ENCODE measurements at places on chromosomes 7 and 10.

DNA sequence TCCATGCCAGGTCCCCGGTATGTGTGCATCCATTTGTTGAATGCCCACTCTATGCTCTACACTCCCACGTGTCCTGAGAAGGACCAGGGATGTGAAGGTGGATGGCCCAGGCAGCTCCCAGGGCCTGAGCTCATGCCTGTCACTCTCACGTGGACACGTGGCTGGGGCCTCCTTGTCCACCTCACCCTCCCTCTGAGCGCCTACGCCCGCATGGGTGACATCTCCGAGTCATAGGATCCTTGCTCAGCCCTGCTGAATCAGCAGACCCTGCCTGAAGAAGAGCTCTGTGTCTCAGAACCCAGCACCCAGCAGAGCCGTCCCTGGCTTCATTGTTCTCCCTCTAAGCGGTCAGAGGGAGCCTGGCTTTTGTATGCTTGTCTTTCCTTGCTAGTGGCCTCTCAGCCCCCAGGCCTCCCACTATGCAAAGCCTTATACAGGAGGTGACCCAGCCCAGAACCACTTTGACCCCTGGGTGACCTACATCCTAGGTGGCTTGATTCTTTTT lies 107.9 kb upstream of the PPIF start:
- DNase-seq, result peak; percentile 49

- DNase-seq, result no peak
Measured at GRCh38 chr7:29956487-29956836, 33.1 kb downstream of the SCRN1 start.

DNA sequence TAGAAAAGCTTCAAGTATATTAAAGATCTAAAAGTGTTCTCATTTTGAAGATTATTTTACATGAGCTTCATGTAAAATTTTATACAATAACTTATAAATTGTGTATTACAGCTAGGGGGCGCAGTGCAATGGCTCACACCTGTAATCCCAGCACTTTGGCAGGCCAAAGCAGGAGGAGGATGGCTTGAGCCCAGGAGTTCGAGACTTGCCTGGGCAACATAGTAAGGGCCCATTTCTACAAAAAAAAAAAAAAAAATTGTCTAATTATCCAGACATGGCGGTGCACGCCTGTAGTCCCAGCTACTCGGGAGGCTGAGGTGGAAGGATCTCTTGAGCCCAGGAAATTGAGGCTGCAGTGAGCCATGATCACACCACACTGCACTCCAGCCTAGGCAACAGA lies 16.6 kb downstream of the ACBD5 start:
- peak; percentile 60 for DNase-seq

DNA sequence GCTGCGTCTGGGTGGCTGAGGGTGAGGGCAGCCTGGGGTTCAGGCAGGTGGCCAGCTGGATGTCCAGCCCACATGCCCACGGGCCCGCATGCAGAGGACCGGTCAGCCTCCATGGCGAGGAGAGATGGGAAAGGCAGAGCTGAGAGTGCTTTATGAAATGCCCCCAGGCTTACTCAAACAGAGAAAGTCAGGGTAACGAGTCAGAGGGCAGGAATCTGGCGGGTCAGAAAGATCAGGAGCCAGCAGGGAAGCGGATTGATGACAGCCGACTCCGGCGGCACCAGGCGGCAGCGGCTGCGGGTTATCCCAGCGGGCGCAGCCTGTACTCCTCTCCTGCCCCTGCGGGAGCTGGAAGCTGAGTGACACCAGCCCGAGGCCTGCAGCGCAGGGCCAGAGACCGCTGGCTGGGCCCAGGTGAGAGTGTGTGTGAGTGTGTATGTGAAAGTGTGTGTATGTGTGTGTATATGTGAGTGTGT lies 13.4 kb downstream of the SLC13A4 start:
- DNase-seq, result peak; percentile 18

- no peak for DNase-seq
Measured at GRCh38 chr7:76233538-76234281, 32.0 kb downstream of the SRRM3 start.

GRCh38 chr10:72370201-72370722 lies 15.5 kb upstream of the DNAJB12 start:
- DNase-seq, result no peak

- no peak for DNase-seq
Measured at GRCh38 chr7:156497776-156498509, 142.6 kb upstream of the RNF32 start.

GRCh38 chr10:28400681-28401080 lies 97.8 kb upstream of the MPP7 start:
- no peak for DNase-seq

DNA sequence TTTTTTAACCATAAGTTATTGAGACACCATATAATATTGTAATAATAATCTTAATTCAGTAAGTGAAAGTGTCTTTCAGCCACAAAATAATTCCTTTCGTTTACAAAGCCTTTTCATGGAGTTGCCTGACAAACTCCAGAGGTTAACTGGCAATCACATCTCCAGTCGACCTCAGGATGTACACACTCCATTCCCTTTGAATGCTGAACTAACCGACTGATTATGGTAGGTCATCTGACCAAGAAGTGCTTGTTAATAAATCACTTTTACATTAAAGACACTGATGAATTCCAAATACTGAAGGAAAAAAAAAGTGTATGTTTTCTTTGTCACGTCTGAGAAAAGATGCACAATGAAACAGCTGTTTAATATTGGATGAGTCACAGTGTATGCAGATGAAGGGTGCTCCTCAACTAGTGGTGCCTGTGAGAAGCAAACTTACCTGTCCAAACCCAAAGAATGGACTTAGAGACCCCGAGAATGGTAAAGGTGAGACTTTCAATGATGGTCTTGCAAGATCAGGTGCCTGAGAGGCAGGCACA lies 348.1 kb upstream of the VWC2 start:
- DNase-seq, result no peak

DNA sequence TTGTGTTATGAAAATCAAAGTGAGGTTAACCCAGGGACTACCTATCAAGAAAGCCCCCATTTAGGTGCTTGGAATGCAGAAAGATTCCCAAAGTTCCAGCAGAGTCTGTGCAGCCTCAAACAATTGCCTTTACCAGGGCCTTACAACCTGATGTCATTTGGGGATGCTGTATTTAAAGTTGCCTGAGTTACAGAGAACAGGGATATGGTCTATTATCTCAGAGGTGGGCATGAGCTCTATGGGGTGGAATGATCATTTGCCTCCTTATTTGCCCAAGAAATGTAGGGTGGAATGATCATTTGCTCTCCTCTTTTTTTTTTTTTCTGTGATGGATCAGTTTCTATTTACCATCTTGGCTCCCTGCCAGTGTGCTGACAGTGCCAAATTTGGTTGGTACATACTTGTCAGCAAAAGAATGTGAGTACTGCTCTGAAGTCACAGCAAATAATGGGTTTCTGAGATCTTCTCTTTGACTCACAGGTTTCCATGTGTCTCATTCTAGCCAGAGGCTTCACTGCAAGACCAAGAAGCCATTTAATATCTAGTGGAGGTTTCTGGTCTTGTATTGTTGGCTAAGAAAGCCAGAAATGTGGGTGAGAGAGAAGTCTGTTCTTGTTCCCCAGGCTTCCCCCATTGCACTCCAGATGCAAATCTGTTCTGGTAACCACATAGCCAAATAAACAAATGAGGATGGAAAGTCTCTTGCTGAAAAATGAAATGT lies 45.5 kb upstream of the ZNRF2 start:
- DNase-seq, result peak; percentile 32

GRCh38 chr10:93991596-93992284 lies 2.0 kb upstream of the PLCE1 start:
- peak; percentile 55 for DNase-seq

GRCh38 chr7:37206192-37206591 lies 242.5 kb downstream of the ELMO1 start:
- DNase-seq, result no peak

DNA sequence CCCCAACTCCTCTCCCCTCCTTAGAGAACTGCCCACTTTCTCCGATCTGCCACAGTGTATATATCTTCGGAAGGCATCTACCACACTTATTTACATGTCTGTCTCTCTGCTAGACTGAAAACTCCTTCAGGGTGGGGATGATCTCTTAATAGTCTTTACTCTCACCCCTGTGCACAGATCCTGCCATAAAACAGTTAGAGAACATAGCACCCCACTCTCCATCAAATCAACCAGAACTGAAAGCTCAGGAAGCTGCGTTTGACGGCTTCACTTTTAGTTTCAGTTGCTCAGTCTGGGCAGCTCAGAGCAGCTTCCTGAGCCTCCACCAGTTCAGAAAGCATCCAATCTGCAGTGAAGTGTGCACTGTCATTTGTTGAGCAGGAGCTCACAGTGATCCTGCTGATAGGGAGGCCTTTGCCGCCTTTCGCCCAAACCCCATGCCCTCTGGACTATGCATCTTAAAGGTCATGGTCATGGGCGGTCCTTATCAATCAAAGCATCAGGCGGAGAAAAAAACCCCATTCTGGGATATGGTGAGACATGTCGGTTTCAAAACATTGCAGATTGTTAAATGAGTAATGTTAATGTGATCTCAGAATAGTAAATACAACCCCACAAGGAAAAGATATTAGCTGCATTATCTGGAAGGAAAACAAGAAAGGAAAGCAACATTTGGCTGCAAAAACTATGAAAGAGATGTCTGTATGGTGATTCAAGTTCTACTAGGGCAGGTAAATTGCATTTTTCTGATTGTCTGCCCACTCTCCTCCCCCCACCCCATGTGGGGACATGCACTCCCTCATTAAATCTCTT lies 167.1 kb upstream of the ADO start:
- no peak for DNase-seq
